ENCODE measurements at places on chromosomes 7 and 10.

- no peak for DNase-seq
These were observed 129.7 kb downstream of the ZNF248 start for GRCh38 chr10:37727491-37728352.

DNA sequence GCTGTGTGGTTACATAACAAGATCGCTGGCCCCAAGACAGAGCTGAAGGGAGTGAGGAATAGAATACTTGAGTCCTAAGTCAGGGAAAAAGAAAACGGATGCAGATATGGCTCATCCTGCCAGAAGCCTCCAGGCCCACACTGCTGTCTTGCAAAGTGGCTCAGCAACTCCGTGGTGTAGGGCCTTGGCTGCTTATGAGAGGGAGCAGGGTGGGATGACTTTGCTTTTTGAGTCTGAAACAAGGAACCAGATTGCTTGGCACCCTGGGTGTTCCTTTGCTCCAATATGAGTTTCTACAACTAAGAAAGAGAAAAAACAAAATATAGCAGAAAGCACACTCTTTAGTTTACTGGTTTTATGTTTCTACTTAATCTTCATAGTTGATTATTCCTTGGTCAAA, 193.8 kb upstream of the WDR11 start:
- no peak for DNase-seq

DNA sequence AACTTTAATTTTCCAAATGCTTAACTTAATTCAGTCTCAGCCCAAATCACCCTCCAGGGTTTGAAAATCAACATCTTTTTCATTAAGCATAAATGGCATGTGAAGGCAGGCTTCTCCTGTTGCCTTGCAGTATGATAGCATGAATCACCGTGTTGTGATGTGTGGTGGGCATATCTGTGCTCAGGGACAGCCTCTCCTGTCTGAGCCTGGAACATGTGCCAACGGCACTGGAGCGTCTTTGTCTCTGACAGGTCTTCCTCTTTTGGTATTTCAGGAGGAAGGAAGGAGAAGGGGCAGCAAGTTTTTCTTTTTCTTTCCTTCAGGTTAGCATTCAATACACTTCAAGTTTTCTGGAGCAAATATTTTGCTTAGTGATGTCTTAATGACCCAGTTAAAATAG, 57.6 kb downstream of the LRGUK start:
- DNase-seq, result no peak

DNA sequence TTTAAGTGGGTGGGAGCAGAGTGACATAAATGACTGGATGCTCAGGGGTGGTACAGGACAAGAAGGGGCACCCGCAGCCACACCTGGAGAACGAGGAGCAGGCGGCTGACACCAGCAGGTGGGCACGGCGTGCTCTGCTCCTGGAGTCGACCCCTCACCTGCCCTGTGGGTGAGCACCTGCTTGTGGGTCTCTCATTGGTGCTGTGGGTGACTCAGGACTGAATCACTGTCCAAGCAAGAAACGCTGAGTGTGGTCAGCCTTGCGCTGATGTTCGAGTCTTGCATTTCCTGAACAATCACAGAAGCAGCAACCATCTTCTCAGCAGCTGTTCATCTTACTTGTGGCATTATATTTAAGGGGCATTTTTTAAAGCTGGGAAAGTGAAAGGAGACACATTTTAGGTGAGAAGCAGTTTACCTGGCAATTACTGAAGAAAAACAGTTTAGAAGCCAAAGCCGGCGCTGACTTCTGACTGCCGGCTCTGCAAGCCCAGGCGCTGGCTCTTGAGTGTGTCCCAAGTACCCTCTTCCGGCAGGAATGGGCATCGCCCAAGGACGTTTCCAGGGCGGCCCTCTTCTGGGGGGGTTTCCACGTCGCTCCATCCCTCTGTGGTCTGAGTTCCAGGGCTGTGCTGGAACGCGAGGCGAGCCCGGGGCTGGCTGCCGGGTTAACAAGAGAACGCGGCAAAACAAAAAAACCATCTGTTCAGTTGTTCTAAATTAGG, 145.2 kb upstream of the PFKP start:
- no peak for DNase-seq

GRCh38 chr10:20986049-20986448, 88.9 kb upstream of the NEBL start:
- no peak for DNase-seq

DNA sequence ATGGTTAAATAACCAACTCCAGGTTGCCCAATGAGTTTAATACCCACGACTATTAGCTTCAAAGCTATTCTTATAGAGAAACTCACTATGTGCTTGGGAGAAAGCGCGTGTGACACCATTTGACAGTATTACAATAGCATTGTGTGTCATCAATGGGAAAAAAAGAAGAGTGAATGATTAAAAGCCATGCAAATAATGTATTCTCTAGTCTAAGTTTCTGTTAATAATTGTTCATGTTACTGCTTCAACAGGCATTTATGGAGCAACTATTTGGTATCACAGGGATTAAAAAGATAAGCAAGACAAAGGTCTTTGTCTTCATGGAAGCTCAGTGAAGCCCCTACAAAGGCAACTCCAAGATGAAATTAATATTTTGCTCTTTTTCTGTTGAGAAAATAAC, 47.2 kb downstream of the CAV1 start:
- no peak for DNase-seq

DNA sequence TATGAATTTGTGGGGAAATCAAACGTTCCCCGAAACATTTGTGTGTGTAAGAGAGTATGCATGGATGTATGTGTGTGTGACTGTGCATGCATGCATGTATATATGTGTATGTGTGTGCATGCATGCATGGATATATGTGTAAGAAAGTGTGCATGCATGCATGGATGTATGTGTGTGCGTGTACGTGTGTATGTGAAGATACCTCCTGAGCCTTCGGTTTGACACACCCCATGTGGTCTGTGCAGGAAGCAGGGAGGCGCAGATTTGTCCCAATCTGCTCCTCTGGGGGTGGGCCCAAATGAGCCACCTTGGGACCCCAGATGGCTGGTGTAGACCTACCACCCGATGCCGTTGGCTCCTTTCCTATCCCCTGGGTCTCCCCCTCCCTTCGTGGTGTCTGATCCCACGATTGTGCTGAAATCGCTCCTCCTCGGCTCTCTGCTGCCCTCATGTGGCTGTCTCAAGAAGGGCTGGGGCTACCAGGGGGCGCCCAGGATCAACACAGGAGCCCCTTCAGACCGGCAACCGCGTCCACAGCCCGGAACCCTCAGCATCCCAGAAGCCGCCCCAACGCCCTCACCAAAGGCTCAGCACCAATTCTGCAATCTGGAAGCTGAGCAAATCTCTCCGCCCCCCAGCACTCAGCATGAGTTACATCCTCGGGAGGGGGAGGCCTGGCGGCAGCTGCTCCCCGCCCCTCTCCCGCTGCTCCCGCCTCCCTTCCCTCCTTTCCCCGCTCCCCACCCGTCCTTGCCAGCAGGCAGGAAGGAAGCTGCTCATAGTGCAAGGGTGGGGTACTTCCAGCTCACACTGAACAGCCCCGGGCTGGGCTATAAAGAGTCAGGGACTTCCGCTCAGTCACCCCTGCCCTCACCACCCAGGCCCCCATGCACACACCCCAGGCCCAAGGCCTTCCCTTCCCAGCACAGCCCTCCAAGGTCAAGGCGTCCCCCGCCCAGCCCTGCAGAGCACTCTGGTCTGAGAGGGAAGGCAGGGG, 2.3 kb upstream of the NOS3 start:
- DNase-seq, result no peak

GRCh38 chr10:130202984-130203621, 66.9 kb downstream of the GLRX3 start:
- no peak for DNase-seq

- no peak for DNase-seq
These were observed 1112.9 kb upstream of the AUTS2 start for GRCh38 chr7:68485253-68485917.

Measured in stimulated activated CD4-positive, alpha-beta T cell treated with anti-CD3 and anti-CD28 coated beads, Interleukin-1b, Interleukin-23, amount 100 ng/mL, for 1 hour (primary cell).